ENCODE measurements at places on chromosomes 7 and 10. TPM values are rescaled to one million over a fixed set of nuclear protein-coding genes. Genes with fewer than 3 reads are reported as not detected.

LBX1 gene
- total RNA-seq = 0.06 TPM

IL6 gene
- 77.6 TPM for total RNA-seq

NAT16 gene
- total RNA-seq = not detected

STEAP2 gene
- 5.2 TPM for total RNA-seq

RELN gene
- 2.4 TPM for total RNA-seq

DOCK1 gene
- total RNA-seq = 16.4 TPM

EBLN1 gene
- not detected for total RNA-seq

MMP21 gene
- not detected for total RNA-seq

MARVELD1 gene
- 9.9 TPM for total RNA-seq

CTTNBP2 gene
- 3.6 TPM for total RNA-seq

DPCD gene
- 85.7 TPM for total RNA-seq

DYNC1I1 gene
- 8.4 TPM for total RNA-seq

NFE2L3 gene
- total RNA-seq = 273 TPM

ACBD7 gene
- total RNA-seq = 10.2 TPM

HMX2 gene
- total RNA-seq = 1.3 TPM

DMTF1 gene
- 43.8 TPM for total RNA-seq

HTR7 gene
- total RNA-seq = 22.9 TPM

COBL gene
- total RNA-seq = 4.6 TPM

TDRD1 gene
- total RNA-seq = 0.06 TPM

SDK1 gene
- total RNA-seq = 4.2 TPM

CUBN gene
- 1.7 TPM for total RNA-seq

IFIT3 gene
- total RNA-seq = 31.5 TPM

TUBB8 gene
- total RNA-seq = not detected

ZNF746 gene
- total RNA-seq = 23.7 TPM

Data from Daoy (cell line).